ENCODE measurements at places on chromosomes 3 and 15.

GRCh38 chr3:133527081-133527715, 46.3 kb upstream of the CDV3 start:
- DNase-seq, result no peak

- no peak for DNase-seq
These were observed 25.5 kb upstream of the CSPG4 start for GRCh38 chr15:75738014-75738646.

DNA sequence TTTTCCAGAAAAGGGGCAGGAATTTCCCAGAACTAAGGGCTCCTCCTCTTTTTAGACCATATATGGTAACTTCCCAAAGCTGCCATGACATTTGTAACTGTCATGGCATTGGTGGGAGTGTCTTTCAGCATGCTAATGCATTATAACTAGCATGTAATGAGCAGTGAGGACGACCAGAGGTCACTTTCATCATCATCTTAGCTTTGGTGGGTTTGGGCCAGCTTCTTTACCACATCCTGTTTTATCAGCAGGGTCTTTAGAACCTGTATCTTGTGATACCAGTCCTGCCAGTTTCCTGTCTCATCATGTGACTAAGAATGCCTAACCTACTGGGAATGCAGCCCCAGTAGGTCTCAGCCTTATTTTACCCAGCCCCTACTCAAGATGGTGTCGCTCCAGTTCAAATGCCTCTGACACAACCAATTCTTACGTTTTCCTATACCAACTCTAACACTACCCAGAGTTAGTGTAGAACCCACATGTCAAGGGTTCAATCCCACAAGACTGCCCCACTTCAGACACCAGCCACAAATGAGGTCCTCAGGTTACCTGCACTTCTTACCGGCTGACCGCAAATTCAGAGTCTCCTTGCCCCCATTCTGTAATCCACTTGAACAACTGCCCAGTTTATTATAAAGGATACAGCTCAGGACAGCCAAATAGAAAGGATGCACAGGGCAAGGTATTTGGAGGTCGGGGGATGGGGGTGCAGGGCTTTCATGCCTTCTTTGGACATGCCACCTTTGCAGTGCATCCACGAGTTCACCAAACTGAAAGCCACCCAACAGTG, 17.7 kb downstream of the FOXB1 start:
- DNase-seq, result no peak

GRCh38 chr15:71648095-71648494, 162.3 kb upstream of the NR2E3 start:
- DNase-seq, result no peak

GRCh38 chr15:40430271-40430805, 10.4 kb upstream of the BAHD1 start:
- DNase-seq, result no peak

GRCh38 chr15:48176957-48177356, 1.1 kb downstream of the MYEF2 start:
- peak; percentile 3 for DNase-seq

GRCh38 chr15:100878648-100879047, 983 bp upstream of the ALDH1A3 start:
- DNase-seq, result no peak

GRCh38 chr3:58055314-58055713, 47.1 kb downstream of the FLNB start:
- no peak for DNase-seq

GRCh38 chr3:64621726-64622395, 65.9 kb downstream of the ADAMTS9 start:
- DNase-seq, result no peak

GRCh38 chr3:111653766-111654165, 58.6 kb upstream of the ZBED2 start:
- DNase-seq, result no peak

- no peak for DNase-seq
These were observed 9.9 kb upstream of the ZBED2 start for GRCh38 chr3:111605018-111605417.

GRCh38 chr3:114685161-114685560, 391.3 kb downstream of the TIGIT start:
- DNase-seq, result no peak

GRCh38 chr15:93088981-93089726, at the start of gene RGMA:
RGMA (minus strand) TSS chr15:93089211; CDS start chr15:93088932, 279 bp downstream.
- DNase-seq, result no peak

DNA sequence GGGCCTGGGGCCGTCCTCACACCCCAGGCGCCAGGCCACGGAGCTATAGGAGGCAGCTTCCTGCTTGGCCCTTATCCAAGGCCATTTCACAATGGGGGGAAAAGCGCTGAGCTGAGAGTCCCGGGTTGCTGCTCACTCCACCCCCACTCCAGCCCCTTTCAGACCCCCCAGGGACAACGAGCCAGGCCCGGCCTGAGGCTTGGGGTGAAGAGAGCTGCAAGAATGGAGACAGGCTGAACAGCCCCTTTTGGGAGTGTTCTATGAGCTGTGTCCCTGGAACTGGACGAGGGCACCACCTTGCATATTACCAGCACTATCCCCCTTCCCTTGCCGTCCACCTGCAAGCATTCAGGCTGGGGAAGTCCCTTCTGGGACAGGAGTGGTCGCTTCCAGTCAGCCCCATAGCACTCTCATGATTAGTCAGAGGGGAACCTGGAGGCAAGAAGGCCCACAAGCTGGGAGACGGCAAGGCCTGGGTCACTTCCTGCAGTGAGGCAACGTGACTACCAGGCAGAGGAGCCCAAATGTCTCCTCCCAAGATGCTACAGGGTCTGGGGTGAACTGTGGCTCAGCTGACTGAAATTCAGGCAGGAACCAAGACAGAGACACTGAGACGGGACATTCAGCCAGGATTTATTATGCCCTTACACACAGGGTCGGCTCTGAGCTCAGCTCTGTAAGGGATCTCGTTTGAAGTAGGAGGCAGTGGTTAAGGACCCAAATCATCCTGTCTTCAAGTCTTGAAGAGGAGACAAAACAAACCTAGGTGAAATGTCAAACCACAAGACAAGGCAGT, 8.6 kb upstream of the SRP14 start:
- DNase-seq, result peak; percentile 68

Data from pons (tissue), 1 donor.